Activated CD4-positive, alpha-beta T cell treated with anti-CD3 and anti-CD28 coated beads, Interleukin-2, amount 50 U/mL, for 24 hours (primary cell): ENCODE measurements at places on chromosomes 12 and 14.

GRCh38 chr12:79687711-79688260, 3.0 kb downstream of the PAWR start:
- DNase-seq = no peak

- no peak for DNase-seq
Measured at GRCh38 chr12:96886998-96887677, 19.9 kb upstream of the NEDD1 start.

DNA sequence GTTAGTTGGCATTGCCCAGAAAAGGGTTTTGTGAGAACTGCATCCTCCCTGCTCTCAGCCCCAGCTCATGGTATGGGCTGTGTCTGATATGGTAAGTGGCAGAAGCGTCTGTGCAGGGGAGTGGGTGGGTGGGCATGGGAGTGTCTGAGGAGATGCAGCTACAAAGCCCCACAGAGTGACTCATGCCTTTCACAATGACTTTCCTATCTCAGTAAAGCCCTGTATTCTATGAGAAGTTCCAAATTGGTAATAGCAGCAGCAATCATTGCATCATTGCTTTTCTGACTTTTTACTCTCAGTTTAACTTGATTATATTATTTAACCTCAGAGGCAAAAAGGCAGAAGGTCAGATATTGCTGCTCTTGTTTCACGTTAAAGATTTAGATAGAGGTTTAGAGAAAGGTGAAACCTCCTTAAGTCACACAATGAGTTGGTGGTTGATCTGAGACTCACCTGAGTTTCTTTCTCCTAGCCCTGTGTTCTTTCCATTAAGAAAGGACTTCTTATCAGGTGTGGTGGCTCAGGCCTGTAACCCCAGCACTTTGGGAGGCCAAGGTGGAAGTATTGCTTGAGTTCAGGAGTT, 171.7 kb downstream of the SLC5A8 start:
- no peak for DNase-seq

GRCh38 chr12:58961906-58962305, 41.6 kb upstream of the LRIG3 start:
- DNase-seq = no peak

DNA sequence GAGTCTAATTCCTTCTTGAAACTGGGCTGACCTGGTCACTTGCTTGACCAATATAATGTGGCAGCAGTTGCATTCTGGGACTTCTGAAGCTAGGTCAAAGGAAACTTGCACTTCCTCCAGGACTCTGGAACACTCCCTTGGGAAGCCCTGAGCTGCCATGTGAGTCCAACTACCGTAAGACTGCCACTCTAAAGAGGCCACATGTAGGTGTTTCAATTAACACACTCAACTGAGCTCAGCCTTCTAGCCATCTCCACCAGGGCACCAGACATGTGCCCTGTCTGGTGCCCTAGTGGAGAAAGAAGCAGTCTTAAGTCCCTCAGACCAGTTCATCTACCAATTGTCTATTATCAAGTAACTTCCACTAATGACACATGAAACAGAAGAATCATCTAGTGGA, 6.1 kb upstream of the TEP1 start:
- DNase-seq = no peak

- DNase-seq = peak; percentile 29
Measured at GRCh38 chr14:73633116-73634010, 11.4 kb upstream of the DNAL1 start.

DNA sequence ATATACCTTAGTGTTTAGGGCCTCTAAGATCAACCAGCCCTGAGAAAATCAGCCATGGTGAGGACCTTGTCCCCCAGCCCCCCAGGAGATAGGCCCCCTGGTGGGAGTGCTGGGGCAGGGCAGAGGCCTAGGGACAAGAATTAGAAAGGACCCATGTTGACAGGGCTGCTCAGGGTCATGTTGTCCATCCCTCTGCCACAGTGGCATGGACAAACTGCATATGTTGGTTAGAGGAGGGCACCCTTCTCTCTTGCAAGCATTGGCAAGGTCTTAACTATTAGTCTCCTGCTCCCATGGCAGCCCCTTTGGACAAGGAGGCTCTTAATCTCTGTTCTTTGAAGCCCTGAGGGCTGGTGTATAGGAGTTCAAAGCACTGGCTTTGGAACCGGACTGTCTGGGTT, 755 bp upstream of the PTPN6 start:
- no peak for DNase-seq

GRCh38 chr14:92497391-92497790, 16.2 kb upstream of the RIN3 start:
- no peak for DNase-seq

DNA sequence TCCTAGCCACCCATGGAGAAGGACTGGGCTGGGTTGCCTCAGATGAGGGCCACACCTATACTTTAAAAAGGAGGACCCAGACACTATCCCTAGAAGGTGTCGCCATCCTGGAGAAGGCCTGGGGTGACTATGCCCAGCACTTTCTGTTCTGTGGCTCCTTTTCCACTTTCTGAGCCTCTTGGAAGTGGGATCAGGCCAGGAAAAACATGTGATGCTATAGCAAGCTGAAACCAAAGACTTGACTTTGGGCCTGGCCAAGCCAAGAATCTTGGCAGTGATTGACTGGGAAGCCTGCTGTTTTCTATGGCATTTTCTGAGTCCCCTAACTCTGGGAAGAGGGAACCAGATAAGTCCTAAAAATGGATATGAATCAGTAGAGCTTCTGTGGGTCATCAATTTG, 332.3 kb downstream of the ZFP36L1 start:
- DNase-seq = no peak

- DNase-seq = no peak
Measured at GRCh38 chr14:98321841-98322240, 950.2 kb downstream of the BCL11B start.
